Fibroblast of the aortic adventitia (primary cell): ENCODE measurements at places on chromosomes 11 and 22. TPM values are rescaled to one million over a fixed set of nuclear protein-coding genes. Genes with fewer than 3 reads are reported as not detected.

The OR52I1 gene
- not detected in 2 replicates for total RNA-seq

The TCIRG1 gene
- 75.1 and 76.0 TPM in 2 replicates for total RNA-seq

The OR5M10 gene
- not detected in 2 replicates for total RNA-seq

The CSF2RB gene
- total RNA-seq = 0.81 and 0.98 TPM in 2 replicates

The CBL gene
- 4.0 and 11.4 TPM in 2 replicates for total RNA-seq

The SCGB1C1 gene
- total RNA-seq = not detected in 2 replicates

The TMEM191C gene
- total RNA-seq = 0.08 and 0.45 TPM in 2 replicates

The LGALS1 gene
- total RNA-seq = 3,846 and 5,734 TPM in 2 replicates

The SLC22A9 gene
- total RNA-seq = not detected in 2 replicates

The MPZL3 gene
- total RNA-seq = 0.41 and 0.45 TPM in 2 replicates

The CAPN5 gene
- total RNA-seq = 9.6 and 31.0 TPM in 2 replicates

The MIOX gene
- total RNA-seq = not detected in 2 replicates

The C22orf15 gene
- 0.18 and 4.9 TPM in 2 replicates for total RNA-seq

The NRXN2 gene
- 3.3 and 3.4 TPM in 2 replicates for total RNA-seq

The SAA4 gene
- 0.27 TPM in 1 of 2 replicates, not detected in the other for total RNA-seq
